ENCODE measurements at places on chromosomes 2 and 18.

GRCh38 chr2:10635430-10635829 is 54.3 kb downstream of the NOL10 start:
- DNase-seq, result no peak

GRCh38 chr2:148603562-148603920 is 41.0 kb upstream of the EPC2 start:
- no peak for DNase-seq

- DNase-seq, result no peak
Measured at GRCh38 chr2:97928591-97928990, 67.2 kb downstream of the TMEM131 start.

- no peak for DNase-seq
Measured at GRCh38 chr2:43098539-43098938, 127.9 kb downstream of the ZFP36L2 start.

- no peak for DNase-seq
Measured at GRCh38 chr18:61731178-61731577, 161.6 kb downstream of the RNF152 start.

DNA sequence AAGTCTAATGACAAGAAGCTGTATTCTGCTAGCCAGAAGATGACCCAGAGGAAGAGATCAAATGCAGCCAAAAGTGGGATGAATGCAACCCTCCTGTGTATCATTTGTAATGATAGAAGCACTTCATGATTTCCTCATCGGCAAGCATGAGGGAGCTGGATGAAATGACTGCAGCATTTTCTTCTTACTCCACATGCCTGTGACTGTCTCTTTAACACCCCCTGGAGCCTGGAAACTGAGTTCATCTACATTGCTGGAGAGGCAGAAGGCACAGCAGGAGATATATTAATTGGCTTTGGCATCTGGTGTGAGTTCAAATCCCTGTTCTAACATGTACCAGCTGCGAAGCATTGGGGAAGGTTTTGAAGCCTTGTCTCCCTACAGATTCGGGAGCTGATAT is 37.7 kb downstream of the ID2 start:
- no peak for DNase-seq

DNA sequence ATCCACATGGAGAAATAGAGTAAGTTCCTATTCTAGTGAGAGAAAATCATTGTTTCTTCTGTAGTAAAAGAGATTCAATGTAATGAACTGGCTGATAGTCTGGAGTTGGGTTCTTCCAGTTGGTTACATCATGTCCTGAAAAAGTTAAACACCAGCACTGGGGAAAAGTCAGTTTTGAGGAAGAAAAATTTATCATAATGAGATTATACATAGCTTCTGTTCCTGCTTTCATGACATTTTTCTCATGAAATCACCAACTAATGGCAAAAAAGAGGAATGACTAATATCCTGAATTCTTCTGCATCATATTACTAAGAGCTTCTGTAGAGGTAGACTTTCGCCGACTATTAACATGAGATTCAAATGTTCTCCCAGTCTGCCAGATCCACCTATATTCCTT is 69.2 kb upstream of the SLC9A2 start:
- DNase-seq, result no peak

DNA sequence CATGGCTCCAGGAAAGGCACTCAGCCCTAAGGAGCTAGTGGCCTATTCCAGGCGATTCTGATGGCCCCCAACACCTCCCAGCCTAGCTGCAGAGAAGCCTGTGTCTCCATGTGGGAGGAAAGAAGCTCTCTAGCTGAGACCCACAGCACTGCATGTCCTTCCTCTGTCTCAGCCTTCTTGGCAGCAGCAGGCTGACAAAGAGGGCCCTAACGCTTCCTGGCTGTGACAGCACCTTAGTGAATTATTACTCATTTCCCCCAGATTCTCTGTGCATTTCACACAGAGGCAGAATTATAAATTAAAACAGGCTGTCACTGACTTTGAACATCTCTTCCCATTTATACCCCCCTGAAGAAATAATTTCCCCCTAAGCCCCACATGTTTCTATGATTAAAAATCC is 206.8 kb downstream of the CLIP4 start:
- DNase-seq, result no peak

GRCh38 chr2:86201671-86202335 is 2.5 kb downstream of the MRPL35 start:
- DNase-seq, result no peak

DNA sequence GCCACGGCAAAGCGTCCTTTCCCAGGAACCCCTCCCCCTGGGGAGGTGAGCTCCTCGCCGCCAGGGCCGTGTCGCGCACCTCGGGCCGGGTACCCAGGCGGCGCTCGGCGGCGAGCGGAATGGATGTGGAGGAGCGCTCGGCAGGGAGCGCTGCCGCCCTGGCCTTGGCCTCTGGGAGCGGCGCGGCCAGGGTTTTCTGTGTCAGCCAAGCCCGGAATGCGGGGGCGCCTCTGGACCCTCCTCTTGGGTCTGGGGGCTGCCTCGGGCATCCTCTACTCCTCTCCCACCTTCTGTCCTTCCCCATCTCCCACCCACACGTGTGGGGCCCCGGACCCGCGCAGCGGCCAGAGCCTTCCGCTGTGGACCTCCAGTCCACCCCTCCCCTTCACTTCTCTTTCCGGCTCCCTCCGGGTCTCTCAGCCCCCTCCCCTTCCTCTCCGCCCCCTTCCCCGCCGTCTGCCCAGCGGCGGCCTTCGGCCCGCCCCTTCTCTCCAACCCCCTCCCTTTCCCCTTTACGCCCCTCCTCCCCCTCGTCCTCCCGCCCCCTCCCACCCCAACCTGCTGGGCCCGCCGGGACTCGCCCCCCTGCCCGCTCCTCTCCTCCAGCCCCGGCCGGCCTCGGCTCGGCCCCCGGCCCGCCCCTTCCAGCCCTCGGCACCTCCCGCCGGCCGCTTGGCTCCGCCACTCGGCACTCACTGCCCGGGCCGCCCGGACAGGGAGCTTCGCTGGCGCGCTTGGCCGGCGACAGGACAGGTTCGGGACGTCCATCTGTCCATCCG is at the start of gene MERTK:
Gene MERTK (plus strand): TSS at position 684 of the 779 bp plus-strand sequence. CDS start 129 bp downstream, outside the sequence.
- peak; percentile 11 for DNase-seq

- no peak for DNase-seq
Measured at GRCh38 chr2:11305338-11305737, 39.1 kb downstream of the ROCK2 start.

DNA sequence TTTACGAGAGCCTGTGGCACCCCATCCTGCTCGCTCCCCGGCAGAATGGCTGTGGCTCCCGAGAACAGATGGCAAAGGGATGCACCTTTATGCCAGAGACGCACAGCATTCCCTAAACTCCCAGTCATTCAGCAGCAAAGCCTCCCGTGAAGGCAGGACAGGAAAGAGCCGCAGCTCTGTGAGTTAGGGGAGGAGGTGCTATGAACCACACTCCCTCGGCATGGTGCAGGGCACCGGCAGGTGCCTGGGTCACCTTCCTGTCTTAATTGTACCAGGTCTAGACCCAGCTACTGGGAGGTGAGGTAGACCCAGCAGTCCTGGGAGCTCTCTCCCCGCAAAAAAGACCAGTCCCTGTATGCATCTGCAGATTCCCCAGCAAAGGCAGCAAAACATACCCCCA is 149.8 kb downstream of the TWIST2 start:
- no peak for DNase-seq

DNA sequence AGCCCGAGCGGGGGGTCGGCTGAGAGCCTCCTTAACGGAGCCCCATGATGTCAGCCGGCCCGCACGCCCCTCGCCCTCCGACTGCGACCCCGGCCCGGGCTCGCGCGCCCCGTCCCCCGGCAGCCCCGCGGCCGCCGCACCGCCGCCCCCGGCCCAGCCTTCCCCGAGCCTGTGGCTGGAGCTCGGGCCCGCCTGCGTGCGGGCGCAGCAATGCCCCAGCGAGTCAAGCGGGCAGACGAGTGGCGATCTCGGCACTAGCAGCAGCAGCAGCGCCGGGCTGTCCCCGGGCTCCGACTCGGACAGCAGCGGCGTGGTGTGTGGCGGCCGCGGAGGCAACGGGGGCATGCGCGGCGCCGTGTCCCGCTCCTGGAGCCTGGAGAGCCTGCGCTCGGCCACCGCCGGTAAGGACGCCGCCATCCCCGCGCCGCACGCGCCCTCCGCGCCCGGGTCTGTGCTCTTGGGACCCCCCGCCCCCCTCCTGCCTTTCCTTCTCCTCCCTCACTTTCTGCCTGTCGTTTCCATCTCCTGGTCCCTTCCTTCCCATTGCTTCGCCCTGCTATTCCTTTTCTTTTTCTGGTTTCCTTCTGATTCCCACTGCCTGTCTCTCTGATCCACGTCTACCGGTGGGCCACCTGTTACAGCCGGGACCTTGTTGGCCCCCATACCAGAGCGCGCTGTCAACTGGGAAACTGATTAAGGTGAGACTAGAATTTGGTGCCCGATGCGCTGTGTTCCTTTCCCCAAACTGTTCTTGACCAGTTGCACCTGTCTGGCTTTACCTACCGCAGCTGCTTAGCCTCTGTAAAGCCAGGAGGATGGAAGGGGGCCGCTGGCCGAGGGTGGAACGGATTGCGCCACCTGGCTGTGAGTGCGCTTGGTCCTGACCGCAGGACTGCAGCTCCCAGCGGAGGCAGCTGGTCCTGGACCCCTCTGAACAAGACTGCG is 127.4 kb downstream of the ARHGEF4 start:
- DNase-seq, result no peak

GRCh38 chr2:231554748-231555545 is 24.7 kb upstream of the NMUR1 start:
- no peak for DNase-seq

GRCh38 chr2:49102146-49102545 is 52.2 kb downstream of the FSHR start:
- no peak for DNase-seq

GRCh38 chr2:31232586-31232985 is 1.4 kb upstream of the EHD3 start:
- no peak for DNase-seq

GRCh38 chr18:45702708-45703265 is 21.2 kb upstream of the SLC14A1 start:
- no peak for DNase-seq

GRCh38 chr2:9771481-9772017 is 71.7 kb upstream of the TAF1B start:
- DNase-seq, result no peak

- no peak for DNase-seq
Measured at GRCh38 chr2:205764270-205764746, 82.0 kb downstream of the NRP2 start.

DNA sequence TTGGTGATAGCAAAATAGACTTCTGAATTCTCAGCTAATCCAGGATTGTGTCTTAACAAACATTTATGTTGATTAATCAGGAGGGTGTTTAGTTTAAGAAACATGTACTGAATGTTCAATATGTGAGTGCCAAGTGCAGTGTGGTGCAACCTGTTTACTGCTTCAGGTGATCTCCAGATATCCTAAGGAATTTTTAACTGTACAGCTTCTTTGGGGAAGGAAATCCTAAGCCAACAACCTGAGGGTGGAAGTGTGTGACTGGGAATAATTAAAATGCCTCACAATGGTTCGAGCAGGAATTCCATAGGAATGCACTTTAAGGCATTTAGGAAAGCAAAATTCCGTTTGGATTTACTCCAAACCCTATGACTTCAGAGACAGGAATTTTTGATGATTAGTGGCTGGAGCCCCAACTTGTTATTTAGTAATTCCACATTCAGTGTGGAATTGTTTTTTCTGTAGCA is 16.4 kb downstream of the CRIM1 start:
- no peak for DNase-seq

DNA sequence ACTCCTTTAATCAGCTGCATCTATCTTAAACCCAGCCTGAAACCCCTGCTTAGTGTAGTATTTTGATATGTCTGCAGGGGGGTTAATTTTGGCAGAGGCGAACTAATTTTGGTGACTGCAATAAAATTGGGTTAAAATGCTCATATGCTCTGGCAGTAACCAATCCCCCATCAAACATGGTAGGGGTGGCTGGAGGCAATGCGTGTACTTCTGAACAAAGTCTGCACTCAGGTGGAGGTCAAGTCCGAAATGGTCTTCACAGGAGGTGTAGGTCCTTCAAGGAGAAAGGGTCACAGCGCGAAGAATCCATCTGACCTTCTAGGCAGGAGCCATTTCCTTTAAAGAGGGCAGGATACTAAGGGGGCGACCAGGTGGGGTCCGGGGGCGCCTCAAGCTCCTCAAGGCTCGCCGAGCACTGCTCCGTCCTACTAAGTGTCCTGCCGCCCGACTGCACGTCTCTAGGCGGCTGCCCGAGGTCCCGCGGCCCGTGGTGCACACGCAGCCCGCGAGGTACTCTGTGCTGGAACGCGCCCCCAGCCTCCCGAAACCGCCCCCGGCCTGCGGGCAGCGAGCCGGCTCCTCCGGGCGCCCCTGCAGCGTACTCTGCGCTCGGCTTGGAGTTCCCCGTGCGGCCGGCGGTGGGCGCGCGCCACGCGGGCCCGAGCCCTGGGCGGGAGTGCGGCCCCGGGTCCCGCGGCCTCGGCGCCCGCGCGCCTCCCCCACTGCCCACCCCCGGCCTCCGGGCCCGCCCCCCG is 1.7 kb upstream of the LDLRAD4 start:
- peak; percentile 39 for DNase-seq

- DNase-seq, result no peak
Measured at GRCh38 chr2:181306785-181307184, 150.4 kb upstream of the ITGA4 start.

Data from stimulated activated naive CD4-positive, alpha-beta T cell (primary cell).